Stimulated activated CD8-positive, alpha-beta memory T cell treated with anti-CD3 and anti-CD28 coated beads, Interleukin-4, amount 100 ng/mL, for 4 hours (primary cell): ENCODE measurements at places on chromosomes 12 and 14.

DNA sequence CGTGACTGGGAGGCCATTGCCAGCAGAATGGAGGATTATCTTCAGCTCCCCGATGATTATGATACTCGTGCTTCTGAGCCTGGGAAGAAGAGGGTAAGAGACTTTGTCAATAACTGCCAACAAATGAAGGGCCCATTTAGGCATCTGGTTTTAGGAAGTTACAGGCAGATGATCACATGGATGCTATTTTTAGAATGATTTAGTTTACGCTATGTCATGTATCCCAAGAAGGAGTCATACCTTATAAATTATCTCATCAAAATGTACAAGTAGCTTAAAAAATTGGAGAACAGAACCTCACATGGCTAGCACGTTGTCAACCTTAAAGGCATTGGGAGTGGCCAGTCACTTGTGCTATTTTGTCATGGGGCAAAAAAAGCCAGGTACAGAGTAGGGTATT, 46.7 kb downstream of the PROX2 start:
- no peak for DNase-seq

DNA sequence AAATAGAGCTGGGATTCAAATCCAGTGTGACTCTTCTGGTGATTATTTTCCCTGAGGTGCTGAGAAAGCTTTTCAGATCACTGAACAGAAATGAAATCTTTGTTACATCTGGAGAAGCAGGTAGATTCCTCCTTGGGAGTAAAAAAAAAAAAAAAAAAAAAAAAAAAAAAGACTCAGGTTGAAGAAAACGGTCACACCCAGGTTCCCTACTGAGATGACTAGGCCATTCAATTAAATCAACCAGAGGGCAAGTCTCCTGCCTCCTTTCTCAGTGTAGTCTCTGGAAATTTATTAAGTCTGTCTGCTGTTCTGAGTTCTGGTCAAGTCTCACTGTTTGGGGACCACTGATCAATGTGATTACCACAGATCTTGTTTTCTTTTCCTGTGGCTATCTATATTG, 24.0 kb downstream of the ARG2 start:
- no peak for DNase-seq

DNA sequence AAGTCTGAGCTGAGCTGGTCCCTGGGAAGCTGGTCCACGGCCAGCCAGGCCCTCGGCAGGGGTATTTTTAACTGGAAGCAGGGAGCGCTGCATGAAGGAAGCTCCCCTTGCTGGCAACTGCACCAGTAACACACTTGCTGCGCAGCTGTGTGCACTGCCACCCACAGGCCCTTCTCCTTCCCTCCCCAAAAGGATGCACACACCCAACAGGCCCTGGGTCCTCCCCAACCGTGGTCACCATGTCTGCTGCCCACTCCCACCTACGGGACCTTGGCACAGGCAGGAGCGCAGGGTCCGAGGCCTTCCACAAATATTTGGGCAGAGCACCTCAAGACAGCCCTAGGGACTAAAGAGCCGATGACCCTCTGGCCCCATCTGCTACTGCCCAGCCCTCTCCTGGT, 157.0 kb upstream of the PRMT8 start:
- DNase-seq = no peak

DNA sequence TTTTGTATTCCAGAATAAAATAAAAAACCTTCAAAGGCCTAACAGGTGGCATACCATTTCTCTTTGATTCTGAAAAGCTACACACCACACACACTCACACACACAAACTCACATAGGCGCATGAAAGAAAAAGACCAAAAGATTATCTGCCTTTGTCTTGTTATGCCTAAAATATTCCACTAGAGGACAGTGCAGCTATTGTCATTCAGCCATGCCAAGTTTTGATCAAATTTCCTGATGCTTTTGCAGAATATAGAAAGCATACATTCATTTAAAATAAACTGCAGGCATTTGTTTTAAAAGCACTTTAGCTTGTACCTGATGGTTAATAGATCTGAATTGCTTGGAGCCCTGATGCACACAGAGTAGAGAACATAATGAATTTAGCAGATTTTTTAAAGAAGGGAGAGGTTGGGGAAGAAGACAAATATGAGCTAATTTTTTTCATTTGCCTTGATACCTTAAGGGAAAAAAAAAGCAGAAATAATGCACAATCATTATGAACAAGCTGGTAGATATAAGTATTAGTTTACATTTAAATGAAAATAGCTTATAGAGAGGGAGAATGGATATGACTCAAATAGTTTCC, 1766.9 kb upstream of the SEL1L start:
- no peak for DNase-seq

DNA sequence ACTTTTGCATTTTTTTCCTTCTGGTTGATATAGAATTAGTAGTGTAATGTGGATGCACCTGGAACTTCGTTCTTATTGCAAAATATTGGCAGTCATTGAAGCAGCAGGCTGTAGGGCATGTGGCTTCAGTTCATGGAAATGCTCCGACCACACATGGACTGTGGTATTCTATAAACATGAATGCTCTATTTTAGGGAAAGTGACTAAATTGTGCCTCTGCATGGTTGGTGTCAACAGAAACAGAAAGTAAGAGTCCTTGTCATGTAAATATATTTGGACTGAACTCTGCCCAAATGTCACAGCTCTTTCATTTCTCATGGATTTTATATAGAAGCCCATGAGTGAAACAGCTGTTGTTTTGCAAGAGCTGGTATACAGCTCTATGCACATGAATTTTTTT, 917.0 kb downstream of the LRFN5 start:
- DNase-seq = no peak

DNA sequence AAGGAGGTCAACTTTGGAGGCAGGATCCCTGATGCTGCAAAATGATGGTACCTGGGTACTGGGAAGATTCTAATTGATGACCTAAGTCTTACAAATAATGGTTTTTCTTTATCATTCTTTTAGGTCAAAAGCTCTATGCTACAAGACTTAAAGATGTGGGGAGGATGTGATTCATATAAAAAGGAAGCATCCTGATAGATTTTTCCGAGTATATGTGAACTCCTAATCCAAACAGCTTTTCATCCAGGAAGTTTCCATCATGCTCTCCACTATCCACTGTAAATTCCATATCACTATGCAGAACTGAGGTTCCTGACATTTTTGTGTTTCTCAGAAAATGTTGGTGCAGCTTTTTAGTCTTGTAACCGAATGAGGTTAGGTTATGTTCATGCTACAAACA, 293.2 kb downstream of the PAWR start:
- no peak for DNase-seq

DNA sequence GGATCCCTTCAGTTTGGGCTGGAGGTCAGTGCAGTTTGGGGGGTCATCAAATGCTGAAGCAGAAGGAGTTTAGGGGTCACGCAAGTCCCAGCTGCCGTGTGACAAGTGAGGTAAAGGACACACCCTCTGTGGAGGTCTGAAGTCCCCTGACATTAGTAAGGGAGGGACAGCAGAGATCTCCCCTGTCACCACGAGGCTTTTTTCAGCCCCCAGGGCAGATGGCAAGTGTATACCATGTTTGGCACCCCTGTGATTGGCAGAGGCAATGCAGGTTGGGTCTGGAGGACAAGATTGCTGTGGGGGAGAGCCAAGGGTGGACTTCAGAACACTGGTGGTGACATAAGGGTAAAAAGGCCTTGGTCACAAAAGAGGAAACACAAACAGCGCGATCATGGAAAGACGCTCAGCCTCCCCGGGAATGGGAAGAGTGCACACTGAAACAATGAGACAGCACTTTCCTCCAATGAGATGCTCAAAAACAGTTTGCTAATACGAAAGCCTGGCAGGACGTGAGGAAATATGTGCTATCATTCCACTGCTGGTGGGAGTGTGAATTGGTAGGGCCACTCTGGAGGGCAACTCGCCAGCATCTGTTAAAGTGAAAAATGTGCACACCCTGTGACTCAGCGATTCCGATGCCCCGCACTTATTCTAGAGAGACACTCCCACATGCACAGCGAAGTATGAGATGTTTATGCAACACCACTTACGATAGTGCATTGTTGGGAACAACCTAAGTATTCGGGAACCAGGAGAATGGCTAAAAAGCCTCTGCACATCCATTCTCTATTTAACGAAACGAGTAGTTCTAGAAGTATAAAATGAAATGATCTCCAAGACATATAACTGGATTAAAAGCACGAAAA, 14.4 kb upstream of the CD27 start:
- no peak for DNase-seq

DNA sequence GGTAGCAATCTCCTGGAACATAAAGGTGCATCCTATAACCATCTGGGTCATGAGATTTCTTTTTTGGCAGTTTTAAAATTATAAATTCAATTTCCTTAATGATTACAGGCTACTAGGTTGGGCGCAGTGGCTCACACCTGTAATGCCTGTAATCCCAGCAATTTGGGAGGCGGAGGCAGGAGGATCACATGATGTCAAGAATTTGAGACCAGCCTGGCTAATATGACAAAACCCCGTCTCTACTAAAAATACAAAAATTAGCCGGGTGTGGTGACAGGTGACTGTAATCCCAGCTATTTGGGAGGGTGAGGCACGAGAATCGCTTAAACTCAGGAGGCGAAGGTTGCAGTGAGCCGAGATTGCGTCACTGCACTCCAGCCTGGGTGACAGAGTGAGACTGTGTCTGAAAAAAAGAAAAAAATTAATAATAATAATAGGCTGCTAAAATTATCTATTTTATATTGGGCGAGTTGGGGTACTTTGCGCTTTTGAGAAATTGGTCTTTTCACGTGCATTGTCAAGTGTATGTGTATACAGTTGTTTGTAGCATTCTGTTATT, 17.2 kb upstream of the ARF6 start:
- no peak for DNase-seq

DNA sequence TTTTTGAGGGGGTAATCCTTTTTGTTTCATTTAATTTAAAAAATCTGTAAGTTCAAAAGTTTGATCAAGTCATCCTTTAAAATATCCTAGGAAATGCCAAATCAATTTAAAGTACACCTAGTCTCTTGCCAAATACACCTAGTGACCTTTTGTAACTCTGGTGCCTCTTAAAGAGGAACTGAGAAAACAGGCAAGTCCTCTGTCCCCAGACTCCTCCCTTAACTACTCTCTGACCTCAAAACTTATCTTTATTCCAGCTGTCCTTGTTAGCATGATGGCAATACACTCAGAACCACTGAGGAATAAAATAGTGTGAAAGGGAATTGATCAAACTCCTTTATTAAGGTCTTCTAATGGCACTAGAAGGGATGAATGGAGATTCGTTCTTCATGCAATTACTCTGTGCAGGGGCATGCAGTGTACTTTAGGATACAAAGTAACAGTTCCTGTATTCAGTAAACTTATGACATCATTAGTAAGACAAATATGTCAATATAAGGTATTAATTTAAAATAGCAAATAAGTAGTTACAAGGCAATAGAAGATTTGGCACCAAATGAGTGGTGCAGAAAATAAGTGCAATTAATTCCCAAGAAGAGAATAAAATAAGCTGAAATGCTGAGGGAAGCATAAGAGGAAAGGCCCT, 3.3 kb downstream of the FAR2 start:
- no peak for DNase-seq

DNA sequence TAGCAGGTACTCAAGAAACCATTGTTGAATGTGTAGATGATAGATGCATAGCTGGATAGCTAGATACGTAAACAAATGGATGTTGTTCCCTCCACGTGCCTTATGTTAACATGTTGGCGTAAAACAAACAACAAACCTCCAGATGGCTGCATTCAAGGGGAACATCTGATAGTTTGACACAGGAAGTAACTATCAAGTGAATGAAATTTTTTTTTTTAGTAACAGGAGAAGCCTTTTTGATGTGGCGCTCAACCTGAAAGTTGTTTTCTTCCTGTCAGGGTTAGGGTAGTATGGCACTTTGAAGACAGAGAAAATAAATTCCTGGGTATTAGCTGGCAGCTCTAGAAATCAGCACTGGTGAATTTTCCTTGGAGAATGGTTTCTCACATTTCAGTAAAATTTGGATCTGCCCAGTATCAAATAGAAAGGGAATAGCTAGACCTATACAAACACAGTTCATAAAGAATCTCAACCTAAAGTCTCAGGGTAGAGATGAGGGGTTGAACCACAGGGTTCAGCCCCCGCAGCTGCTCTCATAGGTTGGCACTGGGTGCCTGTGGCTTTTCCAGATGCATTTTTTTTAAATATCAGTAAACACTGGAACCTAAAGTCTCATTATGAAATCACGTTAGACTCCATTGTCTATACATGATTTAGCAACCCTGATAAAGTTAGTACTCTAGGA, 18.8 kb upstream of the RAP1B start:
- no peak for DNase-seq

DNA sequence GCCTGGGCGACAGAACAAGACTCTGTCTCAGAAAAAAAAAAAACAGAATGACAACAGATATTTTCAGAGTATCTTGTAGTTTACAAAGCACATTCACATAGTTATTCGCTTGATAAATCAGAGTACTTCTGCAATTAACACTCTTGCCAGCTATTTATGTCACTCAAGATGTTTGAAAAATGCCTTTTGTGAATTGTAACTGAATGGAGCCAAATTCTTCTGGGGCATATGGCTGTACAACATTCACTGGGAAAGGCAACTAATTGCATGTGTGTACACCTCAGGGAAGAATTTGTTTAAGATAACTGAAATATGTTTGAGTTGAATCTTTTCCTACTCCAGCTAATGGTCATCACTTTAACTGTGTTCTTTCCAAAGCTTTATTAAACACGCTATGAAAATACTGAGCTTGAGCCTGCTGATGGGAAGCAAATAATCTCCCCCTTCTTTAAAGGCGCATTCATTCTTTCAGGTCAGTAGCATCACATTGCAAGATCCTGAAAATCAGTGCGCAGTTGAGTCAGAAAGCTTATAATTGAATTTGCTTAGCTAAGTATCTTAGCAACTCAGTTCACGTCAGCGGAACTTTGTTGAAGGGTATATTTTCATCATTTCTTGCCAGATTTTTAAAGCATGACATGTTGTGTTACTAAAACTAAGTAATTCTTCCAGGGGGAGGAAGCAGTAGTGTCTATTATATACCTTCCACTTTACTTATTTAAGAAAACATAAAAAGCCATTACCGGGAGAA, 66.6 kb downstream of the SINHCAF start:
- no peak for DNase-seq

GRCh38 chr12:89231686-89232085, 120.6 kb downstream of the DUSP6 start:
- no peak for DNase-seq

DNA sequence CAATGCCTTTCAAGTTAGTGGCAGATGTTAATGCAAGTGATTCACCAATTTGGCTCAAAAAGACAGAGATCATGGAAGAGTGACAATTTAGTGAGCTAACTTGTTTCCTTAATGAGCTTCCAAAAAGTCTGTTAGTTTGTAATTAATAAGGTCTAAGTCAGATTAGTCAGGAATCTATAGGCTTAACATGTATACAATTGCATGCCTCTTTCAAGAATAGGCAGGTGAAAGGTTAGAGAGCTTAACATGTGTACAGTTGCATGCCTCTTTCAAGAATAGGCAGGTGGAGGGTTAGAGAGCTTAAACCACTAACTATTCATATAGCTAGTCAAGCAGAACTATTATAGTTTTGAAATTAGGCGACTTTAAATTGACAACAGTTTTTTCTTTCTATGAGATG, 663.8 kb downstream of the C12orf50 start:
- DNase-seq = no peak
